ENCODE measurements at places on chromosomes 6 and 20. TPM values are rescaled to one million over a fixed set of nuclear protein-coding genes. Genes with fewer than 3 reads are reported as not detected.

The OR12D3 gene
- not detected for total RNA-seq

The RNF144B gene
- total RNA-seq, result 0.76 TPM

The FAM217A gene
- total RNA-seq, result not detected

The SRMS gene
- total RNA-seq, result not detected

The OOEP gene
- total RNA-seq, result not detected

Measured in natural killer cell treated with Interleukin-12 subunit alpha and Interleukin-12 subunit beta and Interleukin-15 and Interleukin-18, amount 100 ng/mL, for 72 hours (primary cell).